NCI-H1694 treated with DMSO at 0.1 percent for 48 hours (cell line): ENCODE measurements at places on chromosomes 11 and 22.

DNA sequence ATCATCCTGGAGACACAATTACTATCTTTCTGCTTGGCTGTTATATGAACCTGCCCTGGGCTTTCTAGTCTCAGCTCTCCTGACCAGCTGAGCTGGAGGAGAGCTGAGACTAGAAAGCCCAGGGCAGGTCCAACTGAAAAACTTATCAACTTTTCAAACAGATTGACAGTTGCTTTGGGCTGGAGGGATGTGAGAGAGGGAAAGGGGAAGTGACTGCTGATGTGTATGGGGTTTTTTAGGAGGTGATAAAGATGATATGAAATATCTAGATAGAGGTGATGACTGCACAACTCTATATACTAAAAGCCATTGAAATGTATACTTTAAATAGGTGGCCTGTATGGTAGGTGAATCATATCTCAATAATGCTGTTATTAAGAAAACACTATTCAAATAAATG is 60.2 kb upstream of the CHRM4 start:
- DNase-seq = no peak

DNA sequence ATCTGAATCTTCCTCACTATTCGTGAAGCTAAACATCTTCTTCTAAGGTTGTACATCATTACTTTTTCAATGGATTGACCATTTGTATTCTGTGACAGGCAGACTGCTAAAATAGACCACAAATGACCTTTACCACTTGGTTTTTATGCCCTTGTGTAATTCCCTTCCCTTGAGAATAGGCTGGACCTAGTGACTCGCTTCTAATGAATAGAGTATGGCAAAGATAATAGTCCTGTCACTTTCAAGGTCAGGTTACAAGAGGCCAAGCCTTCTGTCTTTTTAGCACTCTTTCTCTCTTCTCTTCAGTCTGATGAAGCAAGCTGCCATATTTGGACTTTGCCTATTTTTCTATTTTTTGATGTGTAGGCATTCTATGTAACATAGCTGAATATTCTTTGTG is 492.9 kb downstream of the SOX6 start:
- no peak for DNase-seq

- no peak for DNase-seq
Measured at GRCh38 chr11:105152560-105152959, 13.0 kb upstream of the CARD18 start.

GRCh38 chr11:69152733-69153421 is 2.9 kb upstream of the SMIM38 start:
- no peak for DNase-seq
